ENCODE measurements at places on chromosomes 13 and 19. TPM values are rescaled to one million over a fixed set of nuclear protein-coding genes. Genes with fewer than 3 reads are reported as not detected.

The RHPN2 gene
- total RNA-seq: 75.6 TPM

The ZNF841 gene
- total RNA-seq: 56.9 TPM

GRCh38 chr19:51448411-51449016, 9.7 kb downstream of the SIGLEC8 start:
- no peak for DNase-seq

GRCh38 chr13:113964251-113964995, 9.5 kb downstream of the C13orf46 start:
- DNase-seq: no peak

DNA sequence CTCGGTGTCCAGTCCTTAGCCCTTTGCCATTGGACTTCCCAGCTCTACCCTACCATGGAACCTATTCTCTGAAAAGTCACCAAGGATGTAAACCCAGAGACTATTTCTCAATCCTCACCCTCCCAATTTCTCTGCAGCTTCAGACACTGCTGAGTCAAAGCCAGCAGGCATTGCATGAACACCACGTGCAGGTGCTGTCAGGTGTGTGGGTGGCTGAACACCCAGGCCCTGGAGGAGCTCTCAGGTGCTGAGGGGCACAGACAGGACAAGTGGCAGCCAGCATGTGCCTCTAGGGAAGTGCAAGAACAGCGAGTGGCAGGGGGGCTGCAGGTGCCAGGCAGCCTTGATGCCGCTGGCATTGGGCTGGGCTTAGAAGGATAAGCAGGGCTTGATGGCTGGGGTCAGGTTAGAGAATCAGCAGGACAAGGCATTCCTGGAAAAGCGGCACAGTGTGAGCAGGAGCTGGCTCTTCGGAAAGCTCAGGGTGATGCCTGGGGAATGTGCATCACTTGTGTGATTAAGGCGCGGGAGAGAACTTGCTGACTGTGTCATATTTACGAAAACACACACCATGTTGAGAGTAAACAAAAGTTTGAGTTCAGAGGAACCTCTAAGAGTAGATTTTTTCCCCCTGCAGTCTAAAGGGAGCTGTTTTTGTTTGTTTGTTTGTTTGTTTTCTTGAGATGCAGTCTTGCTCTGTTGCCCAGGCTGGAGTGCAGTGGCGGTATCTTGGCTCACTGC, 83.8 kb downstream of the LNX2 start:
- no peak for DNase-seq

The ARL11 gene
- 1.2 TPM for total RNA-seq

GRCh38 chr19:6713773-6714692, 6.4 kb downstream of the C3 start:
- DNase-seq: no peak

DNA sequence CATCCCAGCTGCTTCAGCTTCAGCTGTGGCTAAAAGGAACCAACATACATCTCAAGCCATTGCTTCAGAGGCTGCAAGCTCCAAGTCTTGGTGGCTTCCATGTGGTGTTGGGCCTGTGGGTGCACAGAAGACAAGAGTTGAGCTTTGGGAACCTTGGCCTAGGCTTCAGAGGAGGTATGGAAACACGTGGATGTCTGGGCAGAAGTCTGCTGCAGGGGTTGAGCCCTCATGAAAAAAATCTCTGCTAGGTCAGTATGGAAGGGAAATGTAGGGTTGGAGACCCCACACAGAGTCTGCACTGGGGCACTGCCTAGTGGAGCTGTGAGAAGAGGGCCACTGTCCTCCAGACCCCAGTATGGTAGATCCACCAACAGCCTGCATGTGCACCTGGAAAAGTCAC, 279.3 kb downstream of the MZT1 start:
- DNase-seq: no peak
